ENCODE measurements at places on chromosomes 5 and 9.

GRCh38 chr5:137142346-137142745 lies 356.8 kb downstream of the SPOCK1 start:
- no peak for DNase-seq

GRCh38 chr5:158142156-158142555 lies 283.2 kb upstream of the CLINT1 start:
- no peak for DNase-seq

DNA sequence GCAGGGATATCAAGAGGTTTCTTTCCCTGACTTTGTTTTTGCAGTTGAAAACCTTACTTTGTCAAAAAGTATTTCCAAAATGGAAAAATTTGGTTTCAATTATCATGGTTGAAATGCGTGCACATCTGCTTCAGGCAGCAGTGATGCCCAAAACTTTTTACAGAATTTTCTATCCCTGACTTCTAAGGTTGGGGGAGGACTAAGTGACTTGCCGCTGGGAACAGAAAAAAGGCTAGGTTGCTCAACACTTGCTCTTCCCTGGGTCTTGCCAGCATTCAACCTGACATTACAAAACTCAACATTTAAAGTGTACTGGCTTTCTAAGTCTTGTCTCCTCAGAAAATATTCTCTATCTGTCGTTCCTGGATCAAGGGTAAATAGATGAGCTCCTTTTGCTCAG lies 4.7 kb downstream of the KLHL3 start:
- no peak for DNase-seq

DNA sequence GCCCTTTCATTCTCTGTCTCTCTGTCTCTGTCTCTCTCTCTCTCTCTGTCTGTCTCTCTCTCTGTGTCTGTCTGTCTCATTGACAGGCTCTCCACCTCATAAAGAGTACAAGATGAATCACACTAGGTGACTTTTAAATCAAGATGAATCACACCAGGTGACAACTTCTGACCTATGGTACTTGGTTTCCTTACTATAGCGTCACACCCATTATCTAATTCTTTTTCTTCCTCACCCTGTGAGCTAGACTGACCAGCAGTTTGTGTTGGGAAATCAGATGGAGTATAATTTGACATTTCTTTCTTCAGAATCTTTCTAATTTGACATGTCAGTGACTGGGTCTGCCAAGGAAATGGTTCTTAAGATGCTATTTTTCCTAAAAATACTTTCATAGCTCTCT lies 232.9 kb downstream of the ARRDC3 start:
- no peak for DNase-seq

DNA sequence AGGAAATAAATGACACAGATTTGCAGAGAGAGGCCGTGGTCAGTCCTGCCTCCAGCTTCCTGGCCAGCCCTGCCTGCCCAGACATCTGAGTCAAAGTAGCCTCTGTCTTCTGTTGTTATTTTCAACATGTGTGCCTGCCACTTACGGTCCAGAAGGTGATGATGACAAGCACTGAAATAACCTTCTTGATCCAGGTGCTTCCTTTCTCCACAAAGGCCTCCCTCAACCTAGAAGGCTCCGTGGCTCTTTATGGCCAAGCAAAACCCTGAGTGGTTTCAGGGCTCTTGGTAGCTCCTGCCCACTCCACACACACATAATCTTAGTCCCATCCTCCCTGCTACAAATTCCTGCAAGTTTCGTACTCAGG lies 34.1 kb upstream of the SLC6A19 start:
- no peak for DNase-seq

DNA sequence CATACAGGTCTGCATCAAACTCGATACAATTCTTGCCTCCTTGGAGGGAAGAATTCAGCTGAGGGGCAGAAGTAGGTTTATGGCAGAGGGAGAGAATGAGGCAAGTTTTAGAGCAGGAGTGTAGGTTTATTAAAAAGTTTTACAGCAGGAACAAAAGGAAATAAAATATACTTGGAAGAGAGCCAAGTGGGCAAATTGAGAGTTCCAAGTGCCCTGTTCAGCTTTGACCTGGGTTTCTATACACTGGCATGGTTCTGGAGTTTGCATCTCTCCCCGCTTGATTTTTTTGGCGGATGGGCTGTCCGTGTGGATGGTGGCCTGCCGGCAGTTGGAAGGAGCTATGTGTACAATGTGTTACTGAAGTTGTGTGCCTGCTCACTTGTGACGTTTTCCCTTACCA lies 116.1 kb downstream of the ALDH1A1 start:
- no peak for DNase-seq

- no peak for DNase-seq
Measured at GRCh38 chr5:156759156-156759555, 90.9 kb upstream of the PPP1R2B start.

DNA sequence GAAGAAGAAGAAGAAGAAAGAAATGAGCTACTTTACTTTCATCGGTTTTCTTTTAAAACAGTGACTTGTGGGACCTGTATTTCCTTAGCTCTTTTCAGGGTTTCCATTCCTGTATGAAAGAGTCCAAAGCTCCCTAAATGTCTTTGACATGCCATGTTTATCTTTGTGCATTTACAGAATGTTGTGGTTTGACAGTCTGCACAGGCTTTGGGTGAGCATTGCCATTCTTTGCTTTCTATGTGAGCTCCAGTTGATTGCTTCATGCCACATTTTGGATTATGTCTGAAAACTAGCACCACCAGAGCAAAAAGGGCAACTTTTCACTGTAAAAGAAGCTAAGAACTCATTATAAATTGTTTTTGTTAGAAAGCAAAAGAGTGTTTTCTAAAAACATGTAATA lies 733.4 kb downstream of the TLE4 start:
- DNase-seq: no peak

GRCh38 chr5:11596185-11596584 lies 308.1 kb downstream of the CTNND2 start:
- DNase-seq: no peak

- no peak for DNase-seq
Measured at GRCh38 chr9:100472788-100473275, at the start of gene TMEFF1. TMEFF1 (plus strand) TSS chr9:100473149; CDS start chr9:100473545, 396 bp downstream.

GRCh38 chr5:52864884-52865283 lies 77.2 kb downstream of the ITGA1 start:
- no peak for DNase-seq

GRCh38 chr5:50733741-50734140 lies 67.3 kb downstream of the PARP8 start:
- DNase-seq: no peak

GRCh38 chr5:144460600-144460999 lies 289.9 kb downstream of the KCTD16 start:
- DNase-seq: no peak

- no peak for DNase-seq
Measured at GRCh38 chr5:132228241-132229035, 785 bp upstream of the P4HA2 start.

DNA sequence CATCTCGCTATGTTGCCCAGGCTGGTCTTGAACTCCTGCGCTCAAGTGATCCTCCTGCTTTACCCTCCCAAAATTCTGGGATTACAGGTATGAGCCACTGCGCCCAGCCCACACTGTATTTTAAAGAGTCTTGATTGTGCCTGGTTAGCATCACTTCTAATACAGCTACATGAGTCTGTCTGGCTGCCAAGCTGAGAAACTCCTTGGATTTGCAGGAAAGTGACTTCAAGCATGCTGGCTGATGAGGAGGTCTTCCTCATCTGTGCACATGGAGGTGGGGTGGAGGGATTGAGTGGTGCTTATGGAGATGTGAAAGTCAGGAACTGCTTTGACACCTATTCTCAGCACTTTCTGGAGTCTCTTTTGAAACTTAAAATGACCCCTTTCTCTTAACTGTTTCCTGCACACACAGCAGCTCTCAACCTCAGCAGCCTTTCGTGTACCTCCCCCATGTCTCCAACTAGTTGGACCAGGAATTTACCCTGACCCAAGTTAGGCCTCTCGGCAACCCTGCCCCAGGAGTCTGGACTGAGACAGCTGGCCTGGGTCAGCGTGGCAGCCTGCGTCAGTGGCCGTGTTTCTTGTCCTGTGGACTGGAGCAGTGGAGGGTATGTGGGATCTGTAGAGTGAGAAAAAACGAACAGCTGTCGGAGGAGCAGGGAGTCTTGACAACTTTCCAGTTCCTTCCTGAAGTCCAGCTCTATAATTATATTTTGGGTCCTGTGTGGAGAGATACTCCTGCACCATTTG lies 72.5 kb downstream of the ACER2 start:
- DNase-seq: no peak

DNA sequence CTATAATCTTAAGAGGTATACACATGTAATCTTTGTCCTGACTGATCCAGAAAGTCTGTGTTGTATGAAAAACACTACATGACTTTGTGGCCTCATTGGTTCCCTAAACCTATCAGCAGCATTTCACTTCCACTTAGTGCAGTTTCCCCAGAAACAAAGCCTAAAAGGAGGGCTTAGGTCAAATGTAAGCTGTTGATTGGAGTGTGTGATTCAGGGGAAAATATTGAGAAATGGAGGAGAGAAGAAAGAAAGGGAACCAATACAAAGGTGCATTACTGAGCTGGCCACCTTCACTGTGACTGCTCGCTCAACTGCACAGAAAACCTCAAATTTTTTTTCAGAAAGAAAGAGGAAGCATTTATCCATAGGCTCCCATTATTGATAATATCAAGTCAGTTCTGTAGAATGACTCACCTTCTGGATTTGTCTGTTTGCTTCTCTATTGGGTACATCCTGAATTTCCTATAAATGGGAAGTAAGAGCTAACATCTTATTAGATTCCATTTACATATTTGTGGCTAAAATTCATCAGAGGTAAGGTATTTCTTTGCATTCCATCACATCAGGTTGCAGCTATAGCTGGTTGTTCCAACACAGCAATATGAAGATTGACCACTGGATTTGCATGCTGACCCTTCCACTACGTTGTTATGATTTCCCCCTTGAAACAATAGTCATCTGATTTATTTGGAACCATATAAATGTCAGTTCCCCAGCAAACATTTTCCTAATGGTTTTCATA lies 10.3 kb upstream of the FST start:
- DNase-seq: no peak

DNA sequence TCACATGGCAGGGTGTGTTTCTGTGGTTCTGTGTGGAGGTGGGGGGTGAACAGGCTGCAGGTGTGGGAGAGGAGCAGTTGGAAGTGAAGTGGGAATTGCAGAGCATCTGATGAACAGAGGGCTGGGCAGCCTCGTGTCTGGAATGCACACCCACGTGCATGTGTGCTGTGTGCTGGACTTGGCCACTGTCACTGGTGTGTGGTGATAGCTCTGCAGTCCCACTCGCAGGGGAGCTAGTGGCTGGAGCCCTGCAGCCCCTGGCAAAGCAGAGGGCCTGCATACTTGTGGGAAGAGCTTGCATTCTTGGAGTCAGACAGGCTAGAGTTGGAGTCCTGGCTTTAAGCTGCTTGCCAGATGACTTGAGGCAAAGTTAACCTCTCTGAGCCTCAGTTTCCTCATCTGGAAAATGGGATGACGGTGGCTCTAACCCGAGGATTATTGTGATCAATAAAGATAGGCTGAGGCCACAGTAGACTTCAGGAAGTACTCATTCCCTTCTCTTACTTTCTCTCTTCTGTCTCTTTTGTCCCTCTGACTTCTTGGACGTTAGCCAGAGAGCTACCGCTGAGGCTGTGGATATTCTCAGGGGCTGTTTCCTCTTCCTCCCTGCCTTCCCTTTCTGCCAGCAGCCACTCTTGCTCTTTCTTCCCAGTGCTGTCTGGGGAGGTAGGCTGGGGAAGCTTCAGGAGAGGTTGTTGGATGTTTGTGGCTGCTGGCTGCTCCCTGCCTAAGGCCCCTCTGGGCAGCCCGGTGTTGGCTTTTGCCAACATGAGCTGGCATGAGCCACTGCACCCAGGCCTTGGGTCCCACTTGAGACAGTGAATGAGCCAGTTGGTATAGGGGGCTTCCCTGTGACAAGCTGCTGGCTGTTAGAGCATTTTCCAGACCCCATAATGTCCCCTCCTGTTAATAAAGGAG lies 18.3 kb downstream of the PSAT1 start:
- DNase-seq: no peak

GRCh38 chr5:98016771-98017170 lies 756.7 kb upstream of the RGMB start:
- DNase-seq: no peak

- no peak for DNase-seq
Measured at GRCh38 chr9:79501546-79501945, 70.2 kb upstream of the TLE4 start.

GRCh38 chr5:10632110-10632761 lies 68.4 kb downstream of the ANKRD33B start:
- no peak for DNase-seq

GRCh38 chr9:92749071-92749933 lies 15.3 kb downstream of the BICD2 start:
- no peak for DNase-seq

- no peak for DNase-seq
Measured at GRCh38 chr5:83035373-83036100, 41.7 kb downstream of the TMEM167A start.

DNA sequence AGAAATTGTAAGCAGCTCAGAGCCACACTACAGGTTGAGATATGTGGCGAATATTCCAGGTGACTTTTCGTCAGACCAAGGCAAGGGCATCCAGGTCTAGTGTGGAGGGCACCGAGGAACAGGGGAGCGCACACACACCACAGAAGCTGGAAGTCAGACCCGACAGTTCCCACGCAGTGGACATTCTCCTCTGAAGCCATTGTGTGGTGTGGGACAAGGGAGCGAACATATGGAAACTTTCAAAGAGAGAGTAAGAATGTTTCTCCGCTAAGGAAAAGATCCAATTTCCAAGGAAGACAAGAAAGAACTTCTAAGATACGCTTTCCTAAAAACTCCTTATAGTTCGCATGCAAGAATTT lies 141.4 kb upstream of the OTULINL start:
- DNase-seq: no peak

Data from Panc1 (cell line).